ENCODE measurements at places on chromosomes 12 and 14. TPM values are rescaled to one million over a fixed set of nuclear protein-coding genes. Genes with fewer than 3 reads are reported as not detected.

Gene GDF3
- not detected for total RNA-seq

- DNase-seq = no peak
Observed at GRCh38 chr12:2967651-2968050, 8.5 kb downstream of the TEAD4 start.

DNA sequence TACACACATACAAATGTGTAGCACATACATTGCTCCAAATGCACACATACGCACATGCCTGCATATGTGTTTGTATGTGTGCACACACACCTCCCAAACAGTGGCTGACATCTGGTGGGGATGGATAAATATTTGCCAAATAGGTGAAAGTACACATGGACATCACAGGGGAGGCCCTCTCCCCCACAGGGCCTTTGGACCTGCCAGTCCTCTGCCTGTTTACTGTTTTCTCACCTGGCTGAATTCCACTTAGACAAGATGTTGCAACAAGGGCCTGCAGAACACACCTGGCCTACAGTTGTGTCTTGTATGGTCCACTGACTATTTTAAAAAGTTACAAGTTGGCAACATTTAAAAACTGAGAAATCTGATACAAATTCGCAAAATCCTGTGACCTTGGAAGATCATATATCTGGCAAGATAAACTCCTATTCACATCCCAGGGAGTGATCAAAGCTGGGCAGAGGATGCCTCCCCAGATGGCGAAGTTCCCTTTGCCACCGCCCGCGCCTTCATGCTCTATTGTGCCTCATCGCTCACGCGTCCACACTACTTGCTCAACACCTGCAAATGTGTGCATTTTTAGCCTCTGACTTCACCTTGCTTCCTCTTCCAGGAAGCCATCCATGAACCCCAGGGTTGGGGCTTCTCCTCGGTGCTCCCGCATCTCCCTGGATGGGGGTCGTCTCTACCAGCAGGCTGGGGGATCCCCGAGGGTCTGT, 118.4 kb upstream of the FZD10 start:
- DNase-seq = no peak

Gene YLPM1
- total RNA-seq = 73.9 TPM

Gene TSPAN19
- total RNA-seq = not detected

Gene HOXC9
- not detected for total RNA-seq

DNA sequence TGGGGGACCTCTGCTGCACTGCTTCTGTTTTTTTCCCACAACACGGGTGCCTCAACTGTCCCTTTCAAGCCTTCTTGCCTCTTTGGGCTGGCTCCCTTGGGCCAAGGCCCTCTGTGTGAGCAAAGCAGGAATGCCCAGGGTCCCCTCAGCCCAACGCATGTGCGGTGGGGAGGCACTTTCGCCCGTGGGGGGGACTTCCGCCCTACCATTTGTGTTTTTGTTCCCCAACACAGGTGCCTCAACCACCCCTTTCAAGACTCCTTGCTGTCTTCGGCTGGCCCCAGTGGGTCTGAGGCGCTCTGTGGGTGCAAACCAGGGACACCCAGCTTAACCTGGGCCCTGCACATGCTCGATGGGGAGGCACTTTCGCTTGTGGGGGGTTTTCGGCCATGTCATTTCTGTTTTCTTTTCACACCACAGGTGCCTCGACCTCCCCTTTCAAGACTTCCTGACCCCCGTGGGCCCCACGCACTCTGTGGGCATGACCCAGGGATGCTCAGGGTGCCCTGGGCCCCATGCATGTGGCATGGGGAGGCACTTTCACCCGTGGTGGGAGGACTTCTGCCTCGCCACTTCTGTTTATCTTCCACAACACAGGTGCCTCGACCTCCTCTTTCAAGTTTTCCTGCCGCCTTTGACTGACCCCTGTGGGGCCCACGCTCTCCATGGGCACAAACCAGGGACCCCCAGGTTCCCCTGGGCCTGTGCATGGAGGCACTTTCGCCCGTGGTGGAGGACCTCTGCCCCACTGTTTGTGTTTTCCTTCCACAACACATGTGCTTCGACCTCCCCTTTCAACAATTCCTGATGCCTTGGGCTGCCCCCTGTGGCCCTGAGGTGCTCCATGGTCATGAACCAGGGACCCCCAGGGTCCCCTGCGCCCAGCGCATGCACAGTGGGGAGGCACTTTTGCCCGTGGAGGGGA, 365.7 kb downstream of the ALG10 start:
- DNase-seq = no peak

- no peak for DNase-seq
Observed at GRCh38 chr14:93936926-93937325, 9.8 kb downstream of the FAM181A start.

Gene TTC9
- 6.2 TPM for total RNA-seq

- no peak for DNase-seq
Observed at GRCh38 chr12:102172436-102172835, 25.2 kb downstream of the PMCH start.

DNA sequence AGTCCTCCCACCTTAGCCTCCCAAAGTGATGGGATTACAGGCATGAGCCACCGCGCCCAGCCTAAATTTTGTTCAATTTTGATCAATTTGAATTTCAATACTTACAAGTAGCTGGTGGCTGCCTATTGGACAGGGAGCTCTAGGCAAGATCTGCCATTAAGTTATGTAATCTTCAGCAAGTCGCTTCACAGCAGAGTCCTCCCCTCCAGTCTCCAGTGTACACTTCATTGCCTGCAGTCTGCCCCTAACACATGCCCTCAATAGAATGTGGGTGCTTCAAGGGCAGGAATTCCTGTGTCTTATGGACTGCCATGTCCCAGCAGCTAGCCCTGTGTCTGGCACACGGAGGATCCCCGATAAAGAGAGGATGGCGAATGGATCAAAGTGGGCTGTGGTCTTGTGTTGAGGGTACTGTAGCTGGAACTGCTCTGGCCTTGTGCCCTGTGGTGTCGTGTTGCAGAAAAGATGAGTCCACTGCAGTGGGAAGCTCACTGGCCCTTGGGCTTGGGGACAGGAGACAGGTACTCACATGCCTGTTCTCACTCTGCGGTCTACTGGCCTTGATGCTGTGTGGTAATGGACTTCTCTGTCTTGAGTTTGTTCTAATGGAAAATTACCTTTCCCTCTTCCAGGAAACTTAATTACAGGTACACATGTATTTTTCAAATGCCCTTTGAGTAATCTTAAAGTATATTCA, 67.6 kb downstream of the TECPR2 start:
- no peak for DNase-seq

DNA sequence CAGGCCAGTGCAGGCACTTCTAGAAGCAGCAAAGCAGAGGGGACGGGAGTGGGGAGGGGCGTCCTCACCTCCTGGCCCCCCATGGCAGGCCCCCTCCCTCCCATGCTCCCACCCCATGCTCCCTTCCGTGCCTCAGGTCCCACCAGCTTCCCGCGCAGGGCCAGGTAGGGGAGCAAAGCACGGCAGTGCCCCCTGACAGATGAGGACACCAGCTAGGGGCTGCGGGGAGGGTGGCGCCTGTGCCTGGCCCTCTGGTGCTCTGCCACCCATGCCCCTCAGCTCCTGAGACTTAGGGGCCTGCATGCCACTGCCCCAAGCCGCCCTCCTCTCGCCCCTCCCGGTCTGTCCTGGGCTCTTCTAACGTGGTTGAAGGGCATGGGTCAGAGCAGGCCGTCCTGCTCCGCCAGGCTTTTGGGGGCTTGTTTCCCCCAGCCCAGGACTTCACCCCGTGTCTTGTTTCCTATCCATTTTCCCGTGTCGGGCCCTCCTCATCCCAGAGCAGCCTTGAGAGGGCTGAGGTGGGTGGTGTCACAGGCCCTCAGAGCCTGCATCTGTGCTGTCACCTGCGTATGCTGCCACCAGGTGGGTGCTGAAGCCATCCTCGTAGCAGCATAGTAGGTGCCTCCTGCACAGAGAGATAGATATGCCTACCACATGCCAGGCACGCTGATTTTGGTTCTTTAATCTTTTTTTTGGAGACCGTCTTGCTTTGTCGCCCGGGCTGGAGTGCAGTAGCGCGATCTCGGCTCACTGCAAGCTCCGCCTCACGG, 10.2 kb downstream of the TRMT61A start:
- no peak for DNase-seq

DNA sequence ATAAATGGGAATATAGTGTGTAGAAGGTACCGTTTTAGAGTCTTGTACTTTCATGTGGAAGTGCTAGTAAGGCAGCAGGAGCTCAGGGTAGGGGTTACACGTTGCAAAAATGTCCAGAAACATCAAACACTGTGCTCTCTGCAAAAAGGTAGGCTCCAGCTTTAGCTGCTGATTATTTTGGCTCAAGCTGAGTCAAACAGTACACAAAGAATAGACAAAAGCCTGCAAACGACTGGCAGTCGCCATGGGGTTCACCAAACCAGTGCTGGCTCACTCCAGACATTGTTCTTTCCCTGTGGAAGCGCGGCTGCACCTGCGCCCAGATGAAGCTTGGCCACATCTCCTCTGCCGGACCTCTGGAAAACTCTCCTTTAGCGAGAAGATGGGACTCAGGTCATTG, 45.3 kb upstream of the NAA30 start:
- DNase-seq = no peak

DNA sequence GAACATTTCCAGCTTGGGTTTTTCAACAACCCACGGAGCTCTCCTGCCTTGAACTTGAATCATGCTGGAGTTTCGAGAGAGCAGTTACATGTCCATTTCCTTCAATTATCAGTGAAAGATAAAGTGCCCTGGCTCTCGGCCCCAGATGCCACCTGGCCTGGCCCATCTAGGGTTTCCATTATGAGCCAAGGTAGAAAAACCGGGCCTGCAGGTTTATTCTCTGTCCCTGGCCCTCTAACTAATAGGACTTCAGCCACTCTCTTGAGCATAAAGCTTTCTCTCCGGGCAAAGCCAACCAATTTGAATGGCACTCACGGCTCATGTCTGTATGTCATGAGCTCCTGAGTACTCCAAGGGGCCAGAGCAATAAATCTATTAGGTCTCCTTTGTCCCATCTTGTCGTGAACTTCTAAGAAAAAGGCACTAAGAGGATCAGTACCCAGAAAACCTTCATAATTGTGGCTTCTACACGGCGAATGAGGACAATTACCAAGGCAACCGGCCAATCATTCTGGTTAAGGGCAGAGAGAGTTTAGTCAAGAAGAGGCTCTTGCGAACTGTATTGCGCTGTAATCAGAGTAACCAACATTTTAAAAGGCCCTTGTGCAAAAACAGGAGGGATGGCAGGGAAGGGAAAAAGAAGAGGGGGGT, 392.3 kb downstream of the MED13L start:
- no peak for DNase-seq

Gene IPO4
- total RNA-seq = 67.6 TPM

- no peak for DNase-seq
Observed at GRCh38 chr12:2439332-2440100, 355.3 kb upstream of the FKBP4 start.
